ENCODE measurements at places on chromosomes 7 and 10.

- DNase-seq: no peak
Observed at GRCh38 chr7:158887594-158887993, 31.2 kb downstream of the DYNC2I1 start.

- DNase-seq: no peak
Observed at GRCh38 chr10:31186225-31187000, 132.6 kb upstream of the ZEB1 start.

DNA sequence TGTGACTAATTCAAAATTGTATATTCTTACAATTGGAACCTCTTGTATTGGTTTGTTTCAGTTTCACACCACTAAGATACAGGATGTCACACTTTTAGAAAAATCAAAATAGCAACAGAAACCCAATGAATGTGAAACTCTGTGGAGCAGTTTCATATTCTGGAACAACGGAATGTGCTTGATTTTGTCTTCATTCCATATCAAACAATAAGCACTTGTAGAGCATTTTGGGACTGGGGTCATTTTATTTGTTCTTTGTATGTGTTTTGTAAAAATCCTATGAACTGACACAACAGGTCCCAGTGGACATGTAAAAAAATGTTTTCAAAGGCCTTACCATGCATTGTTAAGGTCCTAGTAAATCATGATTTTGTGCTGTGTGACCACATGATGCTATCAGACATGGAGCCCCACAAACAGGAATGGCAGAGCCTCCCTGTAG lies 123.1 kb downstream of the DKK1 start:
- no peak for DNase-seq

DNA sequence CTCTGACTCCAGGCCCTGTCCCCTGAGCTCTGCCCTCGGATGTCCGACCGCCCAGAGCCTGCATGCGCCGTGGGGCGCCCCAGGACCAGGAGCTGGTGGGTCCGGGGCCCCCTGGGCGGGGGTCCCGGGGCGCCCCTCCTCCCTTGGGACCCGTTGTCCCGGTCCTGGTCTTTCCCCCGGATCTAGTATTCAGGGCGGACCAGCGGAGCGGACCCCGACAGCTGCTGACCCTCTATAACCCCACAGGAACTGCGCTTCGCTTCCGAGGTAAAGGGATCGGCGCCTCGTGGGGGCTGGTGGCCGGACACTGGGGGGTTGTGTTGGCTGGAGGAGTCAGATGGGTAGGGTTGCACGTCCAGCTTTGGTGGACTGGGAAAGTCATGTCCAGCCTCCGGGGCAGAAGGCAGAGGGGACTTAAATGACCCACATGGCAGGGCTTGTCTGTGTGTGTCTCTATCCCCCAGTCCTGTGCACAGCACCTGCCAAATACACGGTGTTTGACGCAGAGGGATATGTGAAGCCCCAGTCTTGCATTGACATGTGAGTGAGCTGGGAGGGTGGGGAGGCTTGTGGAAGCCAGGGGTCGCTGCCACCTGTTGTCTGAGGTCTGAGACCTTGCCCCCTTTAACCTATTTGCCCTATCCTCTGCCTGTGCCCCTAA lies 520 bp downstream of the MOSPD3 start:
- DNase-seq: no peak
